Activated B cell treated with CpG ODN at 0.5 μM for 24 hours (primary cell): ENCODE measurements at places on chromosomes 1 and 21.

DNA sequence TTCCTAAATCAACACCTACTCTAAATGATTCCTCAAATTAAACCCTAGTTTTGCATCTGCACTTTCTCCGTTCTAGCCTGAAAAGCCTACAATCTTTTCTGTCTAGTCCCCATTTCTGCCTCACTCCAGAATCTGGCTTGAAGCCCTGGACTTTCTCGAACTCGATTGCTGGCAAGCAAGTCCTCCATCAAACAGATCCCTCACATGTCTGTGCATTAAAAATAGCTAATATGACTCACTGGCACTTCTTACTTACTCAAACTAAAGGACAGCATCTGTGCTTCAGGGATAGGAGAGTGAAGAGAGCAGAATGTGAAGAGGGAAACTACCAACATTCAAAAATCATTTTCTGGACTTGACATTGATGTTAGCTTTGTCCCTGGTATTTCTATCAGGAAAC, 51.8 kb upstream of the CXADR start:
- no peak for DNase-seq

DNA sequence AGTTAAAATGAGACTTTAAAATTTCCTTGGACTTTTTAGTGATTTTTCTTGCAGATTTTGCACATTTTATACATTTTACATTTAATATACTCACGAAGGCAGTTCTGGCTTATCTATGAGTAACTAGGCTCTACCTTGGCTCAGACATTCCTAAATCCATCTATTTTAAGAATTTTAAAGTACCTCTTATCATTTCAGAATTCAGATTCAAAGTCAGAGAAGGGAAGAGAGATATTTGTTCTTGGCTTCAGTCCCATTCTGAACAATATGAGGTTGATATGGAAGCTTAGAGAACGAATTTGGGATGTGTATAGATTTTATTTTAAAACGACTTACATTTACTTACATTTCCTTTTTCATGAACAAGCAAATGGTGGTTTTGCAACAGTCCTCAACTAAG, 230.2 kb downstream of the LMO4 start:
- DNase-seq: no peak

DNA sequence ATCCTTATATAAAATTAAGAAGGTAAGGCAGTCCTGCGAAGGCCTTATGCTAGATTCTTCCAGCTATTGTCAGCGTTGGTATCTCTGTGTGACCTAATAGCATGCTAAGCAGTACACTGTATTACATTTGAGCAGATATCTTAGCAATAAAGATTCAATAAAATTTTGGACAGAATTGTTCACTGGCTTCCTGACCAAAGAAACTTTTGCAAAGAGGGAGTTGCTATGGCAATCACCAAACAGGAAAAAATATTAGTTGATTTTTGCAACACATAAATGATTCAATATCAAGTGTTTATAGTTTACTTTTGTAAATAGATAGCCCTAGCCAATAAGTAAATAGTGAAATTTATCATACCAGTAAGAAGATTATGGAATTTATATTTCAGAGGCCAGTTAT, 31.0 kb upstream of the PLEKHO1 start:
- DNase-seq: no peak

DNA sequence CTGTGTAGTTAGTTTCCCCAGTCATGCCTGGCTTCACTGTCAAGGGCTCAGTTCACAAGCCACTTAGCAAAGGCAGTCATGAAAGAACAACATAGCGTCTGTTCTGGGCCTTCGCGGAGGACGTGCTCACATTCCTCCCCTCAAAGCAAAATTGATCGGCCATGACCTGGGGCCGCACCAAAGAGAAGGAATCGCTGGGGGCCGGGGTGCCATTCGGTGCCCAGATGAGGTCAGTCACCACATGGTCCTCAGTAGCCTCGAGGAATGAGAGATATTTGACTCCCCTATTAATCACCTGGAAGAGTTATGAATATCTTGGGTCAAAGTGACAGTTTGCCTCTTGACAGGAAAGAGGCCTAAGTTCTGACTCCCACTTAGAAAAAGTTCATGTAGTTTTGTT, 251.1 kb upstream of the JUN start:
- no peak for DNase-seq

DNA sequence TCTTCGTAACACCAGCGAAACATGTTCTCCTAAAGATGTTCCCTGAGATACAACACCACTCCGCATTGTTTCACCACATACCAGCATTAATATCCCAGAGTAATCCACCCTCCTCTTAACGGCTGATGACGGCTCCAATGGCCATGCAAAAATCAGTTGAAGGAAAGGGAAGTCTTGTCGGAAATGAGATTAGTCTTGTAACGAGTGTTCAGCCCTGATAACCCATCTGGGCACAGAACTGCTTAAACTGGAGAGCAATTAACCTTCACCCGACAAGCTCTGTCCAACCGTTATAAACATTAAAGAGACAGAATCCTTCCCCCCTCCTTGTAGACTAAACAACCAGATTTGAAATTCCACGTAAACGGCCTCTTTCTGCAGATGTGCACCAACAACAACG, 21.9 kb downstream of the ERG start:
- no peak for DNase-seq

DNA sequence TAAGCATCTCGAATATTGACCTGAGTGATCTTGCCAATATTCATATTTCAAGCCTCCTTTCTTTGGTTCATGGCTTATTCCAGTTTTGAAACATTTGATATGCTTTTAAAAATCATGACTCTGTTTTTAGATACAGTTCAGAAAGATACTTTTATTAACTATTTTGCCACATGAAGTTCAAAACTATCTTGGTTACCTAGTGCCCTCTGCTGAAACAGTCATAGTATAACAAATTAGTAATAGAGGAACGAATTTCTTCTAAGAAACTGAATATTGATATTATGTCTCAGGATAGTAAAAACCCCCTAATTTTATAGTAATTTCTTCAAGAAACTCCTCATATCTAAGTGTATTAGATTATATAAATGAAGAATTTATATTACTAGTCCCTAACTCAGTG, 52.6 kb upstream of the RC3H1 start:
- DNase-seq: no peak

GRCh38 chr1:186819126-186819525, 9.6 kb upstream of the PLA2G4A start:
- no peak for DNase-seq

GRCh38 chr1:47175227-47175934, 14.5 kb downstream of the PDZK1IP1 start:
- DNase-seq: no peak

GRCh38 chr1:9942399-9942938, 722 bp downstream of the LZIC start:
- DNase-seq: peak; percentile 18

GRCh38 chr1:217184854-217185253, 446.0 kb downstream of the GPATCH2 start:
- no peak for DNase-seq

DNA sequence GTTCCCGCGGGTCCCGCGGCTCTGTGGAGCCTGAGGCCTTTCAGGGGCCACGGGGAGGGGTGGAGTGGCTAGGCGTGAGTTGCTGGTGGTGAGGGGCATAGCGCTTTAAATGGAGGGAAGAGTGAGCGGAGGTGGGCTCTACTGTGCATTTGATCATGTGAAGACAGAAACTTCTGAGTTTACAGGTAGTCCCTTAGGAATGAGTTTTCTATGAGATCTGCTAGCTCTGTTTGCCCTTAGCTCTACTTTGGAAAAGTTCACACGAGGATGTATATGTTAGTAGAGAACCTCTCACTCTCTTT, 593 bp downstream of the ST6GALNAC3 start:
- DNase-seq: no peak

- no peak for DNase-seq
Observed at GRCh38 chr1:63461661-63462230, 61.3 kb downstream of the ITGB3BP start.

- no peak for DNase-seq
Observed at GRCh38 chr1:170200621-170201397, 55.0 kb downstream of the NTMT2 start.

GRCh38 chr1:34785875-34786470, 5.0 kb downstream of the GJB3 start:
- no peak for DNase-seq

DNA sequence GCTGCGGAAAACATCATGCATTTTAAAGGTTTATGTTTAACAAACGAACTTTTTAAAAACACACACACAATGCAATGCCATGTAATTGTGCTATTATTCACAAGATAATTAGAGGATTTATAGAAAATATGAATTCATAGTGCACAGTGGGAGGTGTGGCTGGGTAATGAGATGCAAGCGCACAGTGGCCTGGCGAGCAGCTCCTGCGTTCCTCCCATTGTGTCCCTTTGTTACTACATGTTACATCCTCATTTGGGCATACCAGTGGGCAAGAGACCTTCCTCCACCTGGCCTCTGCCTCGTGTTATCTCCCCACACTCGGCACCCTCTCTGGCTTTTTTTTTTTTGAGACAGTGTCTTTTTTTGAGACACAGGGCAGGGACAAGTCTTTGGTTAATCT, 30.0 kb upstream of the TENT5B start:
- DNase-seq: no peak

DNA sequence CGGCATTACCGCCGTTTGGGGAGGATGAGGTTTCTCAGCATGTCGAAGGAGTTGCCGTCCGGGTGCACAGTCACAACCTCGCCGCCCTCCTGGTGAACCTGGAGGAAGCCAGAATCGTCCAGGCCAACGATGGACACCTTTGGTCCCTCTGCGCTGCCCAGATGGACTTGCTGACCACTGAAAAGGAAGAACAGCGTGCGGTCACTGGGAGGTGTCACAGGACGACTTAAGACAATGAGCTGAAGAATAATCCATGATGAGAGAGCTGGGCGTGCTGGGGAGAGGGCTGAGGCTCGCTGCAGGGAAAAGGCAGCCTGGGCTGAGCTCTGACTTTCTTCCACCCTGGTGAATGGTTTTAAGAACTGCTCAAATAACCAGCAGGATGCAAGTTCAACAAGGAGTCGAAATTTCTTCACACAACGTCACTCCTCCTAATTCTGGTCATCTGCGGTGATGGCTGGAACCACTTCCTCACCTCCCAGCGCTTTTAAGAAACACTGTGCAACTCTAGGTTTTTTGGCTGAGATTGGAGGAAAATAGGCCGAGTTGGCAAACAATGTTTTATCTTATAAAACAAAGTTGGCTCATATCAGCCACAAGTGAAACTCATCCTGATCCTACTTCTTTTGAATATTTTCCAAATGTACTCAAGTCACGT, 55.5 kb downstream of the SIM2 start:
- DNase-seq: no peak

DNA sequence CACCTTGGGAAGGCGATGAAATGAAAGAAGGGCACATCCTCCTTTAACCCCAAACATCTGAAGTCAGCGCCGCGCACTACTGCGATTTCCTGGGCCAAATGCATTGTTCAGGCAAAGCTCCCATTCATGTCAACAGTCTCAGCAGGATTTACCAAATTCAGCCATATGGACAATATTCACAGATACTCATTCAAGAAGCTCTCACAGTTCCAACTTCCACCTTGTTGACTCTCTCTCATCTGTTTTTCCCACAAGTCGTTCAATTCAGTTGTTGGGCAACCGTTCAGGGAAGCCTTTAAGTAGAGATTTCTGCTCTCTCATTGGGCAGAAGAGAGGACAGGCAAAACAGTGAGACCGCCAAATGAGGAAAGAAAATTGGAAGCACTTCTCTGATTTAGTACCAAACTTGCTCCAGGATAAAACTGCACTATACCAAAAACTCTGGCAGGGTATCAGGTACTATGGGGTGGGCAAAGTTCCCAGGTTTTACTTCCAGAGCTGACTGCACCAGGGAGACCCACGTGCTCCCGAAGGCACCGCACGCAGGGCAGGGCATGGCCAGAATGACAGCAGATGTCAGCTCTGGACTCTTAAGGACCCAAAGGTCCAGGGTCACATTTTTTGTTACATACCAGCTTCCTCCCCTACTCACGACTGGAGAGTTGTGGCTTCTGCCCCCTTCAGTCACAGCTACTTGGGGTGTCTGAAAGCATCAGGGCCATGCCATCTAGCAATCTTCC, 668.8 kb downstream of the KIF26B start:
- DNase-seq: no peak

GRCh38 chr1:58572690-58573089, 4.4 kb downstream of the TACSTD2 start:
- no peak for DNase-seq

DNA sequence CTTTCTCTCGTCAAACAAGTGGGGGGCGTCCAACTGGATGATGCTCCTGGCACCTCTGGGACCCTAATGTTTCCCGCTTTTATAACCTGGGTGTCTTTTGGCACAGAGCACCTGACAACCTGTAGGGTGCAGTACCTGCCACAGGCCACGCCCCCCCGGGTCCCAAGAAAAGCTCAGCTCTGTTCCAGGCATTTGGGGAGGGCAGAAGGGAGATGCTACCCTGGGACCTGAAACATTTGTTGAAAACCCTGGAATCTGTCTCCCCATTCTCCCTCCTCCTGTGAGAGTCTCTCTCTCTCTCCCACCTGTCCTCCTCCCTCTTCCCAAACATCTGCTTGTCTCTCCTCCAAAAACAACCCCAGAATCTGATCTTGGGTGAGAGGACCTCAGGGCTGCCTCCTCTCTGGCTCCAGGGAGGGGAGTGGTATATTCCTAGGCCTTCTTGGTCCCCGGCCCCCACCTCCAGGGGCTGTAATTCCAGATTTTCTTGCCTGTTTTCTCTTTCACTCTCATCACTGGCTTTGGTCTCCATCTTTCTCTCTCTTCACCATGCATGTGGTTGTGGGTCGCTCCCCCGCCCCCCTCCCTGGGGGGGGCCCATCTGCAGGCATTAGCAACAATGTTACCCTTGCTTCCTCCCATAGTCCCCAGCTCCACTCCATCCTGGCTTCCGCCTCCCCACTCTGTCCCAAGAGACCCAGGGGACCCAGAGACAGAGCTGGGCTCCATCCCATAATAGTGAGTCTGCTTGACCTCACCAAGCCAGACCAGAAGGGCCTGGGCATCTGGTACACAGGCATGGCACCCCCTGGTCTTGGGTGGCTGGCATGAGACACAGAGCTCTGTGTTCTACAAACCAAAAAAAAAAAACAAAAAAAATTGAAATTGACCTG, 4.1 kb downstream of the AHDC1 start:
- DNase-seq: no peak

GRCh38 chr1:216815260-216816131, 92.3 kb upstream of the ESRRG start:
- DNase-seq: no peak

DNA sequence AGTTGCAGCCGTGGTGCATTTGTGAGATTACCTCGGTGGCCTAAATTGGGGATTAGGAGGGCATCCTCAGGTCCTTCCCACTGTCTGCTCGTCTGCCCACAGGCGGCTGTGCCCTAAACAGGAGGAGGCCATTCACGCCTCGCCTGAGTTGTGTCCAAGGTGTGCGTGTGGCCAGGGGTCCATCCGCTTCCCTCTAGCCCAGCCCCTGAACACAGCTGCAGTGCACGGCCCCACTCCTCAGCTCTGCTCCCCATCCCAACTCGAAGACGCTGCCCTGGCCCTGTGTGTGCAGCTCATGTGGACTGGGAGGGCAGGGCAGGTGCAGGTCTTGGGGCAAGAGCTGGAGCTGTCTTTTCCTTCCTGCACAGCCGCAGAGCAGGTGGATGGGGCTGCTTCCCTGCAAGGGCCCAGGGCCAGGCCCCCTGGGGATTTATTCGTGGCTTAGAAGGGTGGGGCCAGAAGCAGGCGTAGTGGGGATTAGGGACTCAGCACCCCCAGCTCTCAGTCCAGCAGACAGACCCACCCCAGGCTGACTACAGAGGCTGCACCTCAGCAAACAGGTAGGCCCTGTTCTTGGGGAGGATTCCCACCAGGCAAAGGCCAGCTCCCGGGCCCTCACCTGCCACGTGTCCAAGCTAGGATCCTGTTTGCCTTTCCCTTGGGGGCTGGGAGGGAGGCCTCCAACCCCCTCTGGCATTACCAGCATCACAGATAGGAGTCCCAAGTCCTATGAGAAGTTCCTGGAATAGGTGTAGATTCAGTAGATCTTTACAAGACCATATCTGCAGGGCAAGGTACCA, 4.3 kb downstream of the GUK1 start:
- DNase-seq: no peak
